ENCODE measurements at places on chromosomes 3 and 15.

GRCh38 chr3:149177122-149177521 lies 44.5 kb downstream of the CP start:
- no peak for DNase-seq

- DNase-seq = no peak
Measured at GRCh38 chr3:175443682-175444081, 584.5 kb downstream of the NAALADL2 start.

GRCh38 chr3:18086760-18087159 lies 338.4 kb downstream of the SATB1 start:
- no peak for DNase-seq

DNA sequence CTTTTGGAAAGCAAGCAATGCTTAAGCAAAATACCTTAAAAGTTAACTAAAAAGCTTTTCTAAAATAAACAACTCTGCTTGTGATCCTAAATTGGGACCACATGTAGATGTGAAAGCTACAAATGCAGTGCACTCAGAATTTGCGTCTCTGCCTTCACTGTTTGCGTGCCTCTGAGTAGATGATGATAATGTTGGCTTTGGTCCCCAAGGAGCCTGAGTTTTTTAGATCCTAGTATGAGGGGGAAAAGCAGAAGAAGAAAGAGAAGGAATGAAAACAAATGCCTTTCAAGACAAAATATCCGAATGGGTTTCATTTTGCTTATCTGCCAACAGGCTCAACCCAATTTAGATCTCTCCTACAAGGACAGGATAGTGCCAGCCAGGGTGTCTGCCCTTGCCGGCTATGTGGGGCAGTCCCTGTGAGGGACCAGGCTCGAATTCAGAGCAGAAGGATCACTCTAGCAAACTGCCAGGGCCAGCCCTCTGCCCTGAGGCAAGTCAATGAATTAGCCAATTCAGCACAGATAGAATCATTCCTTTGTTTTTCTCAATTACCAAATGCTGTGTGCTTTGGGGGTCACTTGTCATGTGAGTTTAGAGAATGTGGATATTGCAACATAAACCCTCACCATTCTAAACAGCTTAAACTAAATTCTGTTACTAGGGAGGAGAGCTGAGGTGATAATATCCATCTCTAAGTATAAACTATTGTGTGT lies 28.5 kb downstream of the SCG5 start:
- DNase-seq = peak; percentile 11

DNA sequence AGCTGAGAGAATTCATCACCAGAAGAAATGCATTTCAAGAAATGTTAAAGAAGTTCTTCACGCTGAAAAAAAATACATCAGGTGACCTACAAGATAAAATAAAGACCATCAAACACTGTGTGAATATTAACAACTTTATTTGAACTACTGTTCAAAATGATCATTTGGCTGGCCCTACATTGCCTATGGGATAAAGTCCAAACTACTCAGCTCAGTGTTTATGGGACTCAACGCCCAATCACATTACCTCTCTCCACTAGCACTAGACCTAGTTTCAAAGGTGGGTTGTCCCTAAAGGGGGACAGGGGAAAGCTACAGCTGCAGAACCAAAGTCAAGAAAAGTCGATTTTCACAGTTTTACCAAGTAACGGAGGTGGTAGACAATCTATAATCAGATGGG lies 62.0 kb downstream of the DLG1 start:
- DNase-seq = no peak

Measured in T47D (cell line).